ENCODE measurements at places on chromosomes 16 and 17.
A peak's percentile ranks its signal among the peaks of the same experiment; 100 is the strongest.

DNA sequence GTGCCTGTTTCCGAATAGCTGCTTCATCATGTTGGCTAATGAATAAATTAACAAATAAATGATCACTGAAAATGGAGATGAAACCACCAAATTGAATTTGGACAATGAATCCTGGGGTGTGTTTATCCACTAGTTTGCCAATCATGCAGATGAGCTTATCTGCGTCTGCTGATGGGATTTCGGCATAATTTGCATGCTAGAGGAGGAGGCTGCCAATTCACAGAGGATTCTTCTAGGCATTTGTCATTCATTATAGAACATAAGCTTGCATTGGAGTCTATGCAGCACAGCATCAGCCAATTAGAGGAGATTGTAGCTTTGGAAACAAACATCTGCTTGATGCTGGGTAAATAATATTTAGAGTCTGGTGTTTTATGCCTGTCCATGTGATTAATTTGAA is 123.1 kb downstream of the NPIPB5 start:
- no peak for DNase-seq

GRCh38 chr16:52191531-52192134 is 355.3 kb downstream of the TOX3 start:
- peak; percentile 43 for DNase-seq

- DNase-seq, result no peak
Observed at GRCh38 chr17:56540836-56541235, 52.7 kb upstream of the NOG start.

- DNase-seq, result no peak
Observed at GRCh38 chr17:6669479-6670212, 18.1 kb downstream of the C17orf100 start.

GRCh38 chr17:32485261-32486110 is 1.3 kb upstream of the CDK5R1 start:
- DNase-seq, result no peak

DNA sequence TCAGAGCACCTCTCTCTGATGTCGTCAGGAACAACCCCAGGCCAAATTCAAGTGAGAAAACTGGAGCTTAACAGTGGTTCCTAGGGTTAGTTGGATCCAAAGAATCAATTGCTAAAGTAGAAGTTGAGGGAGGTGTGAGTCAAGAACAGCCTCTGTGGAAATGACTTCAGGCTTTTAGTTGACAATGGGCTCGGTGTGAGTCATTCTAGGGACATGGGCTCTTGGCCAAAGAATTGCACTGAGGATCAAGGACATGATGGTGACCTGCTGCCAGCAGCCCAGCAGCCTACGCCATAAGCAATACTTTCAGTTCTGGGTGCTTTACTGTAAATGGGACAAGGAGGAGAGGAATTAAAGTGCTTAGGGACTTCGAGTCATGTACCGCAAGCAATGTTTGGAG is 32.1 kb upstream of the SMURF2 start:
- DNase-seq, result peak; percentile 79

DNA sequence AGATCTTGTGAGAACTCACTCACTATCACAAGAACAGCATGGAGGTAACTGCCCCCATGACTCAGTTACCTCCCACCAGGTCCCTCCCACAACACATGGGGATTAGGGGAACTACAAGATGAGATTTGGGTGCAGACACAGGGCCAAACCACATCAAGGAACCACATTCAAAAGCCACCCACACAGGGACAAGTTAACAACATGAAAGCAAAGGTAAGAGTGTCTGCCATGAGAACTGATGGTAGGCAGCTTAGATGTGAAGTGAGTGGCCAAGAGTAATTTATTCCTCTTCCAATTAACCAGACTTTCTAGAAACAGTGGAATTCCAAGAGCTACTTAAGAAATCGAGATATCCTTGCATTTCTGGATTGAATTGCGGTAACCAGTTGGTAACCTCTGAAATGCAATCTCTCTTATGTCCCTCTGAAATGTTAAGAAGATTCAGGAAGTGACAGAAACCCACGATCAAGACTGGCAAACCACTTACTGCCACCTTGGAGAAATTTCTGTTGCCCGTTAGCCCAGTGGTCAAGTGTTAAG is 167.4 kb upstream of the CACNG5 start:
- no peak for DNase-seq

DNA sequence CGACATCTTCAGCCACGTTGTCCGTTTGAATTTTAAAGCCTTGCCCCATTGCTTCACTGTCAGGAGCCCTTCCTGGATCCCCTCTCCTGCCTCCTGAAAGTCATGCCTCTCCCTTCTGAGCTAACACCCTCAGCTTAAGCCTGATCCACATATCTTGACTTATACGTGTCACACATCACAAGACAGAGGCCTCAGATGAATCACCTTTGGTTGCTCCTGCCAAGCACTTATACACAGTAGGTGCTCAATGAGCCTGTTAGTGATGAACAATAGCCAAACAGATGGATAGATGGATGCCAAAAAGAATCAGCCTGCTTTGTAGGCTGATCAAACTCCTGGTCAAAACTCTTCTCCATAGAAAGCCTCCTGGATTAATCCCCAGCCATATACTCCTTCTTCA is 31.8 kb downstream of the PITPNM3 start:
- no peak for DNase-seq

DNA sequence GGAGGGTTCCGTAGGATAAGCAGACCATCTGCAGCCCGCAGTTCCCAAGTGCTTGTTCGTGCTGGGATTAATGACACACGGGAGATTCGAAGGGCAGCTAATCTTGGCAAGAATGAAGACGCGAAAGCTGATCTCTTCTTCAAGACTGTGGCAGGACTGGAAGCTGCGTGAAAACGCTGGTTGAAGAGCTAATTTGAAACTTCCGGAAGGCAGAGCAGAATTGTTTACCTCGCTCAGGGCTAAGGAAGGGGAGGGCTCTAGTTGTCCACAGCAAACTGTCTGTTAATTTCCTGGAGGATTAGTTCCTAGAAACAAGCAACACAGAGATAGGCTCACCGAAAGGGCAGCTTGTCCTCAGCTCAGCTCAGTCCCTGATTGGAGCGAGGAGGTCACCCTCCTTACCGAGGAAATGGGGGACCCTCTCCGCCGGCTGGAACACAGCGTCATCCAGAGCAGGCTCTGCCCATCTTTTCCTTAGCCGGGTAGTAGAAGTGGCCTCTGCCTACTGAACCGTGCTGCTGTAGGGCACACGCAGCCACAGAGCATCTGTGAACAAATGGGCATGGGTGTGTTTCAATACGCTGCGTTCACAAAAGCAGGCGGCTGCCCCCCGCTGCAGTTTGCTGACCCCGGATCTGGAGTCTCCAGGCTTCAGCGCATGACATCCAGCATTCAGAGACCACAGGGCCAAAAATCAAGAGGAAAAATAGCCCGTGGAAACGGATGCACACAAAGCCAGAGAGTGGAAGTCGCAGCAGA is 16.7 kb upstream of the BAIAP2 start:
- DNase-seq, result peak; percentile 26

DNA sequence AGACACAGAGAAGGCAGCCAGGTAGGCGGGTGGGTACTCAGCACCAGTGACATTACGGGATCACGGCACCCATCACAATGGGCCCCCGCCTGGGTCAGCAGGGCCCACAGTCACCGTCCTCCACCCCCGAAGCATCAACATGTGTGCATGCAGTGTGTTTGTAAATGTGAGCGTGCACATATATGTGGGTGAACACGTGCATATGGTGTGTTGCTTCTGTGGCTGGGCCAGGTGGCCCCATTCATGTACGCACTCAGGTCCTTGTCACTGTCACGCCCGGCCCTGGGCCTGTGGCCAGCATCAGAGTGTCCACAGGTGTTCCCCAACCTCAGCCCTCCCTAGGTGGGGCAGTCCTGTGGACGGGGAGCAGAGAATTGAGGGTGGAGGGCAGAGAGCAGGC is 37.1 kb downstream of the TNFRSF13B start:
- no peak for DNase-seq

GRCh38 chr16:57131351-57131970 is 39.1 kb downstream of the CPNE2 start:
- DNase-seq, result no peak

DNA sequence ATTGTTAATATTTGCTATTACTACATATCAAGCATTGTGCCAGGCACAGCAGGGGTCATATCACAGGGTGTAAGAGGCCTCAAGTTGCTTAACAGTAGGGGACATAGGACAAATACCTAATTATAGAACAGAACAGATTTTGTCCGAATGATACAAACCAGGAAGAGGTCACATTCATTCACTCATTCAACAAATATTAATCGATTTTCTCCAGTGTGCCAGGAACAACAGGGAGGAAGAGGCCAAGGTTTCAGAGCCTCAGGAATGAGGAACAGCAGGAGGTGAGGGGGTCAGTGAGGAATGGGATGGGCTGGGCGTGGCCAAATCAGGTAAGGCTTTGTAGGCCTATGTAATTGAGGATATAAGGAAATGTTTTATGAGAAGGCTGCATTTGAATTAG is 11.2 kb upstream of the CHST4 start:
- DNase-seq, result no peak

- peak; percentile 82 for DNase-seq
Observed at GRCh38 chr17:77308861-77309726, 168.3 kb downstream of the SEC14L1 start.

- no peak for DNase-seq
Observed at GRCh38 chr16:11580451-11581086, 6.2 kb downstream of the LITAF start.

DNA sequence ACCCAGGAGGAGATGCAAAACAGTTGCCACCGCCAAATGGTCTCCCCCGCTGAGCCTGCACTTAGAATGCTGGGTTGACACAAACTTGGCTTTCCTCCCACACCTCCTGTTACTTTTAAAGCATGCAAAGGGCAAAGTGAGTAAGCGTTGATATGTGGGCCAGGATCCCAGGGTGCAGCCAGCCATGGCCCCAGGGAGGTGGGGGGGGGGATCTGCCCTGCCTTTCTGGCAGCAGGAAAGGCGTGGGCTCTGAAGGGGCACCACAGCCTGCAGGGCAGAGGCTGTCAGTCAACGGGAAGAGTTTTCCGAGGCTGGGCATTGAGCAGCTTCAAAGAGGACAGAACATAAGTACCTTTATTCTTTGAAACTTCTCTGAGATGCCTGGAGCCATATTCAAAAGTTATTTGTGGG is 142.3 kb downstream of the ABCC12 start:
- DNase-seq, result no peak

DNA sequence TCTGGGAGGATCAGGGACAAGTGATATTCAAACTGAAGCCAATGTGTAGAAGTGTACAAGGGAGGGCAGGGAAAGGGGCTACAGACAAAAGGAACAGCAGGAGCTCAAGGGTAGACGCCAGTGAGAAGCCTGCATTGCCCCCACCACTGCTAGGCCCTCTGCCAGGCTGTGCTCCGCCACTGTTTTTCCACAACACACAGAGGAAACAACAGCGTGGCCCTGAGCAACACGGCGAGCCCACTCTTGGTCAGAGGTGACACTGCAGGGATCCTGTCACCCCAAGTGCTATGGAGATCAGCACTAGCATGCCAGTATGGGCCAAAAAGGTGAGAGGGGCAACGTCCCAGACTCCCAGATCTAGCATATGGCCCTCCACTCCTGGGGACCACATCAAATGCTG is 23.4 kb downstream of the MYO18A start:
- DNase-seq, result no peak

DNA sequence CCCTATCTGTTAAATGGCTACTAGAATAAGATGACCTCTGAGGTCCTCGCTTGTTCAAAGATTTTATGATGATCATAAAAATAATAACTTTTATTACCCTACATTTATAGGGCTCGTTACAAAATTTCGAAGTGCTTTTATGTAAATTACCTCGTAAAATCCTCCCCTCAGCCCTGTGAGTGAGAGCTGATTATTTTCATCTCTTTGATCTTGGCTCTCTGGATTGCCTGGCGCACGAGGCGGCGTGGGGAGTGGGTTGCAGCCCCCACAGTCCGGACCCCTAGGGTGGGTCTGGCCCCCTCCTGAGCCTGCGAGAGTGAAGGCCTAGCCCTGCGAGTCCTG is 1.6 kb downstream of the SDK2 start:
- no peak for DNase-seq

- peak; percentile 36 for DNase-seq
Observed at GRCh38 chr17:81712468-81713003, 452 bp downstream of the SLC25A10 start.

GRCh38 chr16:16048904-16049582 is 99.6 kb downstream of the ABCC1 start:
- no peak for DNase-seq

GRCh38 chr17:79152110-79152509 is 77.5 kb downstream of the ENGASE start:
- no peak for DNase-seq

DNA sequence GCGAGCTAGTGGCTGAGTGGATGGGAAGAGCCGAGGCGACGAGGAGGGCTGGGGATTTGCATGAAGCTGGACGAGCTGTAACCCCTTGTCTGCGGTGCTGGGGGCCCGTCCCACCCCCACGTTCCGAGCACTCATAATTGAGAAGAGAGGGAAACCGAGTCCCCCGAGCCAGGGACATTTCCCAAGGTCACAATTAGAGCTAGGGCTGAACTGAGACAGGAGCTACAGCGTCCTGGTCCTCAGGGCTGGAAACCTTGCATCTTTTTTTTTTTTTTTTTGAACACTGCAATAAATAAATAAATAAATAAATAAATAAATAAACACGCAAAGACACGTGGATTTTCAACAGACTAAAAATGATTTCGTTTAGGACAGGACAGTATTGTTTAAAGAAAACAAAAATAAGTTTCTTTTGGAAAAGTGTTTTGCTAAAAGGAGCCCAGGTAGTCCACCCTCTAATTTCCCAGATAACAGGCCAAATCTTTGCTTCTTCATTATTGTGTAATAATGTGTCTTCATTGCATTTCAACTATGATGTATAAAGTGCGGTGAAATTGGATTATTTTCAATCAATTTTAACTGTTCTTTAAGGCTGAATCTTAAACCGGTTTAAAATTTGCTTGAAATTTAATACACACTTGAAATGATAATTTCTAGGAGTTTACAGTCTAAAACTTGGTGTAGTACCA is 992 bp downstream of the GDPD1 start:
- DNase-seq, result no peak

GRCh38 chr16:54630284-54630967 is 300.2 kb upstream of the IRX5 start:
- DNase-seq, result peak; percentile 20

- DNase-seq, result peak; percentile 95
Observed at GRCh38 chr16:68287276-68288251, 23.2 kb downstream of the SLC7A6OS start.

DNA sequence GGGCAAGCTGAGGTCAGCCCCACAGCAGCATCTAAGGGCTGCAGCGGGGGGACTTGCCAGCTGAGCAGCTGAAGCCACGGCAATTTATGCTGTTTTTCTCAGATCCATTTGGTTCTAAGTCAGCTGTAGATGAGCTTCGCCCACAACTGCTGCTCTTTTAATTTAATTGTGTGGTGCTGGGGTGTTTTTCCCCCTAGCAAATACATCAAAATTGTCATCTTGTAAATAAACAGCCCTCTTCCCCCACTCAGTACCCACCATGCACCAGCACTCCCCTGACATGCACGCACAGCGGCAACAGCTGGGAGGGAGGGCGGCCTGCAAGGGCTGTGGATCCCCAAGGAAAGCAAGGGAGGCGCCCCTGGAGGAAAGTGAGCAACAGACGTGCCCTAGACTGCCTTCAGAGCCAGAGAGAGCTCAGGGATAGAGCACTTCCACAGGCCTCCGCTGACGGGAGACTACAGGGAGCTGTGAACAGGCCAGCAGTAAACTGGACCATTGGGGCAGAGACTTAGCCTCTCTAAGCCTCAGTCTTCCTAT is 149.5 kb downstream of the TMEM132E start:
- no peak for DNase-seq

- DNase-seq, result no peak
Observed at GRCh38 chr16:2484898-2485508, 10.1 kb downstream of the TBC1D24 start.

- peak; percentile 90 for DNase-seq
Observed at GRCh38 chr17:40251576-40251975, 32.5 kb downstream of the WIPF2 start.

All from HFFc6 (cell line).